AG04449 (cell line): ENCODE measurements at places on chromosomes 2 and 18.

DNA sequence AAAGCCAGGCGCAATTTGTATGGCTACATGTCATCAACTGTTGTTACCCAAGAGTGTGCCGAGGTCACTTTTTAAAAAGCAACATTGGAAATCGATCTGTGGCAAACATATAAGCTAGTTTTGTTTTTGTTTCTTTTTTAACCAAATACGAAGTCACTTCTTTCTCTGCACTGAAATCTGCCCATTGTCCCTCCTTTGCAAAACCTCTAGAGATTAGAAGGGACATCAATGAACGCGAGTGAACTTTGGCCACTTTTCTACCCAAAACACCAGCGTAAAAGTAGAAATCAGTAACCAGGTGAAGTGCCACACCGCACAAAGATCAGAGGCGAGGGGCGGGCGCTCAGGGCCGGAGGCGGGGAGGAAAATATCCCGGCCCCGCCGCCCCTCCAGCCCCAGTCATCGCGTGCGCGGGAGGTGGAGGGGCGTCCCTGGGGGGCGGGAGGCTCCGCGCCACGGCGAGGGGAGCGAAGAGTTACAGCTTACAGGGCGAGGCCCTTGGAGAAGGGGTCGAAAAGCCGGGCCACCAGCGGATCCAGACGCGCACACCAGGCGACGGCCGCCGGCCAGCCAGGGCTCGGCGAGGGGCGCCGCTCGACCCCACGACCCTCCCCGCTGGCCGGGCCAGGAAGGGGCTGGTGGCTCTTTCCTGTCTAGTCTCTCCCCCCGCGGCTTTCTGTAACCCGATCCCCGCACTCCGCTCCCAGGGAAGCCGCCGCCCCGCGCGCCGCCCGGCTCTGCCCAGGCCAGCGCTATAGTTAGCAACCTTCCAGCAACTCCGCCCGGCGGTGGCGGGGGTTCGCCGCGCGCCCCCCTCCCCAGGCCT is 993 bp downstream of the RBMS1 start:
- DNase-seq: no peak

- DNase-seq: no peak
Observed at GRCh38 chr18:50167966-50168365, 27.0 kb downstream of the MYO5B start.

GRCh38 chr2:65919550-65920188 is 487.3 kb upstream of the SPRED2 start:
- DNase-seq: no peak

DNA sequence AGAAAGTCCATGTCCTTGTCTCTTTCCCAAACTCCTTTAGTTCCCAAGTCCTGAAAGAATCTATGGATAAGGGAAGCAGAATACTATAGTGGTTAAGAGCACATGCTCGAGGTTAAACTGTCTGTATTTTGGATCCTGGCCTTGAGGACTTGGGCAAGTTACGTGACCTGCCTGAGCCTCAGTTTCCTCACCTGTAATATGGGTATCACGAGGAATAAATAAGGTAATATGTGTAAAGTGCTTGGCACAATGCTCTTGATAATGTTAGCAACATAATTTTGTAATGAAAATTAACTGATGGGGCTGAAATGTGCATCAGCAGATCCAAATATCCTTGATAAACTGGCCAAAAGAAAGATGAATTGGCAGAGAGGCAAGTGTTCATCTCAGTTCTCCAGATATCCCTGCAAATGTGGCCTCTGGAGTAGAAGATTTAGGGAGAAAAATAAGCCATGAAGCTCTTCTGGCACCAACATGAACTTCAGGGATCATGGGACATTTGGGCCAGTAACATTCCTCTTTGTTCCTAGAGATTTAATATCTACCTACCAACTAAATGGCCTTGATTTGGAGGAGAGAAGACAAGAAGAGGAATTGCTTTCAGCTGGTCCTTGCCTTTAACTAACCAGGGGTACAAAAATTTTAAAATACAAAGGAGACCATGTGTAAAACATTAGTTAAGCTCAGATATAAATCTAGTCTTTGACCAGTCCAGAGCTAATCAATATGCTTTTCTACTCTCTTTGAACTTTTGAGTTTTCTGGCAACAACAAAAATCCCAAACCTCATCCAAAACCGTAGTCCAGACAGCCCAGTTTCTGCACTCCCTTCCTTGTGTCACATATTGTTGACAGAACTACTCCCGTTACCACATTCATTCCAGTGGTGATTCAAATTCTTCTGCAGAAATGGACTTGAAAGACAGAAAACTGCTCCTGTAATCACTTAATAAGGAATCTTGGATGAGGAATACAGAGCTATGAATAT is 52.7 kb upstream of the EML4 start:
- DNase-seq: peak; percentile 63

- no peak for DNase-seq
Observed at GRCh38 chr2:84741182-84741822, 139.6 kb downstream of the TRABD2A start.

DNA sequence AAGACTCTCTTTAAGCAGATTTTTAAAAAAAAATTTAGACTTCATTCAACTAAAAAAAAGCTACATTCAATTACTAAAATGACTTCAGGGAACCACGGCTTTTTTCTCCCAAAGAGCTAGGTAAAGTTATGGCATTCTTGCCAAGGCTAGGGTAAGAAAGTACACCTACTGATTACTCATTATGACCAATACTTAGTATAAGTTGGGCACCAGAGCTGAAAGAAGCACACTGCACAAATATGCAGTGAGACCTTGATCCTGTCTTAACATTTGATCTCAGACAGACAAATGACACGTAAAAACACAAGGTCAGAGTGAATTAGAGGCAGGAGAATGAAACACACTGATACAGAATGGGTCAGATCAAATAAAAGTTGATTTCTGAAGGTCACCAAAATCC is 88.7 kb downstream of the THADA start:
- no peak for DNase-seq

GRCh38 chr2:240269380-240269779 is 128.9 kb upstream of the OTOS start:
- no peak for DNase-seq

DNA sequence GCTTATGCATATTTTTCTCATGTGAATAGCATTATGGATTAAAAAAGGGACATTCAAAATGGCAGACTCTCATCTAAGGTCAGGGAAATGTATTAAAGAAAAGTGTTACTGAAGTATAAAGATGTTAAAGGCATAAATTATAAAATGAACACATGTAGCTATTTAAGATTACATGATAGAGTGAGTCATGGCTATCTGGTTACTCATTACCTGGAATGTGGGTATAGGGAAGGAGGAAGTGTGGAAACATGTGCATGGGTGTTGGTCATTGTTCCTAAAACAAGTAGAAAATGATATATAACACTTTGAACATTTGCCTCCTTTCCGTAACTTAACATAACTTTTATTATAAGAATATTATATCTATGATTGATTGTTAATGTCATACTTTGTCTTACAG is 66.4 kb downstream of the MYO1B start:
- no peak for DNase-seq

GRCh38 chr2:33619028-33619427 is 19.9 kb upstream of the FAM98A start:
- no peak for DNase-seq

- no peak for DNase-seq
Observed at GRCh38 chr18:79503406-79503805, 107.7 kb downstream of the NFATC1 start.

GRCh38 chr2:80499095-80499494 is 194.5 kb upstream of the LRRTM1 start:
- DNase-seq: no peak

GRCh38 chr2:150081775-150082481 is 405.5 kb downstream of the RND3 start:
- DNase-seq: no peak

- DNase-seq: no peak
Observed at GRCh38 chr18:69177702-69178101, 223.0 kb upstream of the DOK6 start.

DNA sequence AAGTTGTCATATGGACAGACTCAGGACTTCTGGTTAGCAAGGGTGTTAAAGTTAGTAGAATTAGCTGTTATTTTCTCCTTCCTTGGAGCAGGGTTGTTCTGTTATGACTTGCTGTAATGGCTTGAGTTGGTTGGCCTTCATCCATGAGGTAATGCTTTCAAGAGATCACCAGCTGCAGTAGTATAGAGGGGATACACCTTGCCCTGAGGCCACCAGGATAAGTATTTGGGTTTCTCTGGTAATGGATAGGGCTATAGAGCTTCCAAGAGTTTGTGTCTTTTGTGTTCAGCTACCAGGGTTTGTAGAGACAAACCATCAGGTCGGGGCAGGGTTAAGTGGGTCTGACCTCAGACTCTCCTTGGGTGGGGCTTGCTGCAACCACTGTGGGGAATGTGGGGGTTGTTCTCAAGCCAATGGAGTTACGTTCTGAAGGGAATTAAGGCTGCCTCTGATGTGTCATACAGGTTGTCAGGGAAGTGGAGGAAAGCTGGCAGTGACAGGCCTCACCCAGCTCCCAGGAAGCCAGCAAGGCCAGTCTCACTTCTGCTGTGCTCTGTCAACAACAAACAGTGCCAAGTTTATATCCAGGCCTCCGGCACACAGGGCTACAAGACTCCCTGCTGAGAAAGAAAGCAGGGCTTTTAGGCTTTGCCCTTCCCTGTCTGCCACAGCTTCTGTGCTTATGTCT is 356.6 kb downstream of the SPAG16 start:
- no peak for DNase-seq

DNA sequence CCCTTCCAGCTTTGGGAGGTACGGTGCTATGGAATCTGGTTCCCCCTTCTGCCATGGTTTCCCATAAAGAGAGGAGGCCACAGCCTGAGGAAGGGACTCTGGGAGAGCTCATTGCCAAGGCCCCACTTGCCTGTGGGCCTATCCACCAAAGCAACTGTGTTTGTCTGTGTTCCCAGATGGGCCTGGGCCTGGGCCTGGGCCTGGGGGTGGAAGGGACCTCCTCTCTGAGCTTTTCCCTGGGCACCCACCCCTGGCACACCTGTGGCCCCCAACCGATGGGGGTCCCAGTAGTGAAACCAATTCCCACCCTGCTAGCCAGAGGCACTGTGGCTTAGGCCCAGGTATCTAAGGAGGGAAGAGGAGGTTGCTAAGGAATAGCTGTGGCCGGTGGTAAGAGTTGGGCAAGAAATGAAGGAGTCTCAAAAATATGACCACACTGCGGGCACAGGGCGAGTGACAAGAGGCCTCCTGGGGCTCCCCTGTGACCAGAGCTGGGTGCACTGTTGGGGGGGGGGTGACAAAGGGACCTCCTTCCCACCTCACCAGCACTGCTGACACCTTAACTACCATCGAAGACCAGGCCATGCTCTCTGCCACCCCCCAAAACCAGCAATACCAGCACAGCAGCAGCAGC is 4.9 kb upstream of the DUSP2 start:
- DNase-seq: no peak

GRCh38 chr18:5693699-5694294 is 150.0 kb upstream of the EPB41L3 start:
- DNase-seq: no peak

DNA sequence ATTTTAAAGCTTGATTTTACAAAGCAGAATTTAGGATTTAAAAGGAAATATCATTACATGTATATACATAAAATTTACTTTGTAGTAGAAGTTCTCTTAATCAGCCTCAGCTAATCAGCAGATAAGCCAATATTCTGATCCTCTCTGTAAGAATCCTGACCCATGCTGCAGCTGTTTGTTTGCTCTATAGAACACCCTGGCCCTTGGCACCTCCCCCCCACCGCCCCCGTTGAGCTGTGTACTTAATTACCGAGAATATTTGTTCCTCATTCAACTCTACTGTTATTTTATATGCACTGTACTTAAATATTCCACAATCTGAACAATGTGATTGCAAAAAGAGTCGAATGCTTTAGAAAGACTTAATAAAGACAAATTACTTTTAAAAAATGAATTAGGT is 98.0 kb downstream of the EVA1A start:
- DNase-seq: no peak

DNA sequence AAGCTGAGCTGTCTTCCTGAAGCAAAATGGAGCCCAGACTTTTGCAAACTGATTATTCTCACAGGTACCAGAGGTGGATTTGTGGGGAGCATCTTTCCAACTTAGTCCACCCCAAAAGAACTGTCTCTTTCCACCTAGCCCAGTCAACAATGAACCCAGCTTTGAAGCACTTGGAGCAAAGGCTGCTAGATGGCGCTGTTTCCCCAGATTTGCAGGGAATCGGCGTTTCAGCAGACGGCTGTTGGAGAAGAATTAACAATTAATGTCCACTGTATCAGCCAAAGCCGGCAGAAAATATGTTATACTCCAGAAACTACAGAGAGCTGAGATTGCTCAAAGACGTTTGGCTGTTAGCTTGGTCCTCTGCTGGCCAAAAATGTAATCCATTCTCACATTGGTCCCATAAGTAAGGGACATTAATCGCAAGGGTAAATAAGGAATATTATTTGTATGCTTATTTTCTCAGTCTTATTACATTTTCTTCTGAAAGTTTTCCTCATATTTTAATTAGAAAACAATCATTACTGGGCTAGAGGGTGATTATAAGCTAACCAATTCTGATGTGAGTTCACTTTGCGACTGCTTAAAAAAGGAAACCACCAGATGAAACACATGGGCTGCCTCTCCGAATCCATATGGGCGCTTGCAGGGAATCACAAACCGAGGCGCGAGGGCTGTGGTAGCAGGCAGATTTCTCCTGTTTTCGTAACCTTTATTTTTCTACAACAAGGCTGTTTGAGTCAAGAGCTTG is 423.8 kb upstream of the MEX3C start:
- DNase-seq: no peak

GRCh38 chr18:9070212-9070611 is 32.3 kb upstream of the NDUFV2 start:
- DNase-seq: no peak

DNA sequence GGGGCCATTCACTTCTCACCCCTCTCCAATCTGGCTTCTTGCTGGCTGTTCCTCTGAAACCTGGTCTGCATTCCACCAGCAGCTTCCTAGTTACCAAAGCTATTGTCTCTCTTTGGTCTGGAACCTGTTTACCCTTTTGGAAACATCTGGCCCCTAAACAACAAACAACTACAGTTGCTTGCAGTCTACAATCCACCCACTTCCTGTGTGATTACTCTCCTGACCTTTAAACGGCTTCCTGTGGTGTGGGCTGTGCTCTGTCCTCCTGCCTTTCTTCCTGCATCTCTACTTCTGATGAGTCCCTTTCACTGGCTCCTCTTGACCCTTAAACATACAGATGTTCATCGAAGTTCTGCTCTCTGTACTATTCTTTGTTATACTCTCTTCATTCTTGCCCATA is 303.8 kb downstream of the TDRD15 start:
- no peak for DNase-seq

GRCh38 chr2:114714313-114714712 is 271.9 kb downstream of the DPP10 start:
- DNase-seq: no peak
